ENCODE measurements at places on chromosomes 5 and 9.

GRCh38 chr5:132239776-132240175 is 12.1 kb upstream of the P4HA2 start:
- DNase-seq: no peak

GRCh38 chr5:74019923-74020322 is 393.9 kb downstream of the ARHGEF28 start:
- no peak for DNase-seq

DNA sequence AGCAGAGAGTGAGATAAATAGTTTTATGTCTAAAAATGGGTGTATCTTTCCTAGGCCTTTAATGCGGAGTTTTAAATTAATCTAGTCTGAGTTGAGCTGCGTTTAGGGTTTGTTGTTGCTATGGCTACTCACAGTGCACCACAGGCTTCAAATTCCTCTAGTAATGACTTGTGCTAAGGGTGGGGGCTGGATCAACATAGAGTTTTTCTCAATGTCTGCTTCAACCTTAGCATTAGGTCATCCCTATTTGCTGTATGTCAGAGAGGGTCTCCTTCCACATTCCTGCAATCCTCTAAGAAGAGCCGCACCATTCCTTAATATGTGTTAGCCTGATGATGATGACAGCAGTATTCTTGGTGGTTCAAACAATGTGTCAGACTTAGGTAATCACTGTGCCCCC is 465.6 kb upstream of the KIF2A start:
- no peak for DNase-seq

DNA sequence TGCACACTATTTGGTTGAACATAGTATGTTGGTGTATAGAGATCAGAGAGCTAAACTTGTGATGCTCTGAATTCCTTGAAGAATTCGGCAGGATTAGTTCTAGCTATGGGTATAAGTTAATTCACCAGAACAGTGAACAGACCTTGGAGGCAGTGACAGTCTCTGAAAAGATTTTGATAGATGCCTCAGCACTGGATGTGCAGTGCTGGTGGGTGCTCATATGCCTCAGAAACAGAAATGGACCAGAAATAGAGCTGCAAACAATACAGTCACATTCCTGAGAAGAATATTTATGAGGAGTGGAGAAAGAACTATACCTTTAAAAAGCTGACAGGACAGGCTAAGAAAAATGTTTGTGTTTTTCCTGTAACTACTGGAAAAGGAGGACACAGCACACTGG is 747.7 kb downstream of the KCTD16 start:
- no peak for DNase-seq

DNA sequence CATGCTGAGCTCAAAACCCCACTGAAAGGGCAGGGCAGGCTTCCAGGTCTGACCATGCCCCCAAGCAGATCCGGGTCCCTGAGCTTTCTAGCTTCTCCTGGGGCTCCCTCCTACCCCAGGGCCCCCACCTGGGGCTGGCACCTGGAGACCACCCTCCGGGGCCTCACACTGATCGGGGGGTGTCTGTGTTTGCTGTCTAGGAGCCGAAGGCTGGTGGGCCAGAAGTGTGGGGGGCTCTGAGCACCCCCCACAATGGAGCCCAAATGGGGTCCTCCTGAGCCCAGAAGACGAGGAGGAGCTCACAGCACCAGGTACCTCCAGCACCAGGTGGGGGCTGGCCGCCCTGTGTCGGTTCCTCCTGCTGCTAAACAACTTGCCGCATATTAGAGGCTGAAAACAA is 39.8 kb downstream of the LAMC3 start:
- no peak for DNase-seq

DNA sequence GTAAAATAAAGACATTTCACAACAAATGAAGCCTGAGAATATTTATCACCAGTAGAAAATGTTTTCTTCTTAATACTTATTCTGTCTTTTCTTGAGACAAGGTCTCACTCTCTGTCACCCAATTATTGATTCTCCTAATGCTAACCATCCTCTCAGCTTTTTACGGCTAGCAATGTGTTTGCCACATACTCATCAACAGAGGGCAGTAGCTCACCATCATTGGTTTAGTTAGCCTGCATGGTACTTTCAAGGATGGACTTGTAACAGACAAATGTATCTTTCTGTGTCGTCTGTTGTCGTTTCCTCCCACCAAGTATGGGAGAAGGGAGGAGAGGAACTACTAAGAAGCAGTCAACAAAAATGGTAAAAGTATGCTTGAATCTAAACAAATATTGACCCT is 5.9 kb upstream of the ACO1 start:
- DNase-seq: no peak

Data from stimulated activated CD8-positive, alpha-beta memory T cell treated with anti-CD3 and anti-CD28 coated beads, Interleukin-4, amount 100 ng/mL, for 4 hours (primary cell).